ENCODE measurements at places on chromosomes 5 and 9. TPM values are rescaled to one million over a fixed set of nuclear protein-coding genes. Genes with fewer than 3 reads are reported as not detected.

The RGS7BP gene
- polyA plus RNA-seq = 0.20 TPM

The CHSY3 gene
- 0.76 TPM for polyA plus RNA-seq

The ERP44 gene
- 24.0 TPM for polyA plus RNA-seq

The IFNA13 gene
- polyA plus RNA-seq = not detected

The UNC5A gene
- polyA plus RNA-seq = 0.01 TPM

The CYLC2 gene
- polyA plus RNA-seq = not detected

The C5 gene
- 1.9 TPM for polyA plus RNA-seq

The SPATA6L gene
- polyA plus RNA-seq = 0.45 TPM

The ATP10B gene
- polyA plus RNA-seq = not detected

The FLT4 gene
- 0.14 TPM for polyA plus RNA-seq

The C9orf50 gene
- polyA plus RNA-seq = 0.14 TPM

The DMRT2 gene
- polyA plus RNA-seq = not detected

The PCDHA9 gene
- 0.03 TPM for polyA plus RNA-seq

The PCDHA10 gene
- 0.09 TPM for polyA plus RNA-seq

The ARL14EPL gene
- polyA plus RNA-seq = not detected

The ANKRD55 gene
- polyA plus RNA-seq = not detected

The CA9 gene
- polyA plus RNA-seq = not detected

The LRRC70 gene
- polyA plus RNA-seq = 0.17 TPM

The ACTBL2 gene
- polyA plus RNA-seq = 0.03 TPM

The PCDHA11 gene
- 0.15 TPM for polyA plus RNA-seq

The SOHLH1 gene
- not detected for polyA plus RNA-seq

The CDO1 gene
- polyA plus RNA-seq = 0.85 TPM

The SPINK5 gene
- not detected for polyA plus RNA-seq

The INSL4 gene
- polyA plus RNA-seq = not detected

The C9orf153 gene
- polyA plus RNA-seq = 0.06 TPM

The HBEGF gene
- 10.3 TPM for polyA plus RNA-seq

The SLC25A2 gene
- polyA plus RNA-seq = not detected

The CDC25C gene
- 2.4 TPM for polyA plus RNA-seq

The GABRA1 gene
- polyA plus RNA-seq = 0.02 TPM

The NKD2 gene
- polyA plus RNA-seq = not detected

The KLHL3 gene
- polyA plus RNA-seq = 0.60 TPM
